ENCODE measurements at places on chromosomes 4 and X.

DNA sequence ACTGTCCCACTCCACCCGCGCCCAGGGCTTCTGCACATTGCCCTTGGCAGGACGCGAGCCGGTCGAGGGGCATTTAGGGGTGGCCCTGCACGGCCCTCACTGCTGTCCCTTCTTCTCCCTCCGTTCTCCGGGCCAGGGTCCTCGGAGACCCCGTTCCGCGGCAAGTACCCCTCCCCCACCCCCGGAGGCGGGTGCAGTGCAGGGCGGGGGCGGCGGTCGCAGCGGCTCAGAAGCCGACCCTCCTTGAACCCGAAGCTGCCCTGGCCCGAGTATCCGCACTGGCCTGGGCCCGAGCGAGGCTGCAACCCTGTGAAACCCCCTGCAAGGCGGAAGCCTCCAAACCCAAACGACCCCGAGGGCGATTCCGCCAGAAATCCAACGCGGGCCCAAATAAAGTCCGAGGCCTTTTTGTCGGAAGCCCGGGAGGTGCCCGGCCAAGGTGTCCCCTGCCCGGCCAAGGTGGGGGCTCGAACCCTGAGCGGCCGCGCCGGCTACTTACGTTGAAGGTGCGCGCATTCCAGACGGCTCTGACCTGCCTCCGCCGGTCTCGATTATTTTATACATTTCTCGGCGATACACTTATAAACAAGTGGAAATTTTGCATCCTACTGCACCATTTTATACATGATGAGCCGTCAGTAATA lies 53.1 kb upstream of the TMEM33 start:
- no peaks in the 10 kb centered on the region for H3K4me1 ChIP-seq
- peaks cover 54% of the 10 kb centered on the region for H3K27me3 ChIP-seq
- H3K27ac ChIP-seq = no peak overlapping the region
- no peak for DNase-seq
- H3K36me3 ChIP-seq = no peaks in the 10 kb centered on the region
- peak overlapping the region; percentile 6 for H3K4me3 ChIP-seq

DNA sequence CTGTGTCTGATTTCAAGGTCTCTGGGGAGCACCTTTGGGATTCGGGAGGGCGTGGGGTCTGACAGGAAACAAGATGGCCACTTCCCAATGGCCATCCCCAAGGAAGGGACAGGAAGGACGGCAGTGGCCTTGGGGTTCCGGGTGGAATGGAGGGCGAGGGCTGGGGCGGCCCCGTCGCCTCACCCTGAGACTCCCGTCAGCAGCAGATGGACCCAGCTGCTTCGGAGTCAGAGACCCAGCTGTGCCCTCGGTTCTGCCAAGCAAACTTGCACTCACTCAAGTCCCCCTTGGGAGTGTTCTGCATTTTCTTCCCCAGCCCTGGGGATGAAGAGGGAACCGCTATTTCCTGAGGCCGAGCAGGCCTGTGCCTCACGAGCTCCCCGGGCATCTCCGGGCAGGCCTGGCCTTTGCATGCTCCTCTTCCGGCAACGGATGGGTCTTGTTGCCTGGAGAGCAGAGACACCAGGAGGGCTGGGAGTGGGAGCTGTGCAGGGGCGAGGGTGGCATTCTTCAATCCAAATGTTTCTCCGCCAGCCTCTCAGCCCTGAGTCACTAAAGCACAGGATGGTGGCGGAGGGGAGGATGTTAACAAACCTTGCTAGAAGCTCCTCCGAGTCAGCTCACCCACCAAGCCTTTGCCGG lies 6.8 kb upstream of the DUSP9 start:
- H3K4me1 ChIP-seq = no peaks in the 10 kb centered on the region
- H3K36me3 ChIP-seq = no peaks in the 10 kb centered on the region
- no peak overlapping the region for H3K4me3 ChIP-seq

- DNase-seq = peak; percentile 27
- H3K27ac ChIP-seq = no peak overlapping the region
- H3K4me1 ChIP-seq = no peaks in the 10 kb centered on the region
- no peak overlapping the region for H3K4me3 ChIP-seq
These were observed 2519.6 kb downstream of the ARAP2 start for GRCh38 chr4:33724685-33725084.

- H3K36me3 ChIP-seq = no peaks in the 10 kb centered on the region
- H3K27ac ChIP-seq = no peak overlapping the region
- no peak overlapping the region for H3K4me3 ChIP-seq
- no peak for DNase-seq
These were observed 14.3 kb downstream of the CT47C1 start for GRCh38 chrX:119087121-119087520.

GRCh38 chr4:140743194-140743931 lies 12.8 kb downstream of the TBC1D9 start:
- no peak overlapping the region for H3K27ac ChIP-seq
- H3K36me3 ChIP-seq = no peaks in the 10 kb centered on the region
- no peaks in the 10 kb centered on the region for H3K27me3 ChIP-seq
- no peaks in the 10 kb centered on the region for H3K4me1 ChIP-seq
- DNase-seq = peak; percentile 54

DNA sequence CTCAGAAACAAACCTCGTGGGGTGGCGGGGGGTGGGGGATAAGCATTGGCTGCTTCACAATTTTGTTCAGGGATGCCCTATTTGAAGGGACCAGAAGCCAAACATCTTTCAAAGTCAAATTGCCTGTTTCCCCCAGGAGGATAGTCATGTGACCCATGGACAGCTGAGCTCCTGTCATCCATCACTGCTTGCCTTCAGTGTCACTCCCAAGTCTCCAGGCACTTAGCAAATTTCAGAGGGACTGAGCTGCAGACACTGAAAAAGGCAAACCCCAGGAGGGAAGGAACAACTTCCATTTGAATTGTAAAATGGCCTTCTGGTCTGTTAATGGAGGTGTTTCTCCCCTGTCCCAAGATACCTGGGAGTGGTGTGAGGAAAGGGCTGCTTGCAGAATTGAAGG lies 73.4 kb downstream of the FRMPD3 start:
- peaks cover 7% of the 10 kb centered on the region for H3K27me3 ChIP-seq
- H3K36me3 ChIP-seq = no peaks in the 10 kb centered on the region
- no peak overlapping the region for H3K4me3 ChIP-seq
- DNase-seq = no peak

DNA sequence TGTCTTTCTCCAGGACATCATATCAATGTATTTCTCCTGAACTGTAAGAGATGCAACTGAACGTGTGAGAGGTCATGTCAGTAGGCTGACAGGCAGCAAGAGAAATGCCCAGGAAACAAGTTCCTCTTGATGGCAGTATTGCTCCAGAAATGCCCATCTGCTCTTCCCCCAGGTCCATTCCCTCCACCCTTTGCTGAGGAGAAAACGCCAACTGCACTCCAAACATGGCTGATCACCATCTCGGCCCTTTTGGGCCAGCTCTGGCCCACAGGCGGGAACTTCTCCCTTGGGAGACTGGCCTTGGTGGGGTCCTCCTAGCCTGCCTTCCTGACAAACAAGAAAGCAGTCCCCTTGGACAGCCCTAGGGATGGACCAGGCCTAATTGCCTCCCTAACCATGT lies 276.5 kb upstream of the AGTR2 start:
- no peak overlapping the region for H3K4me3 ChIP-seq
- H3K27ac ChIP-seq = no peak overlapping the region
- no peaks in the 10 kb centered on the region for H3K36me3 ChIP-seq
- no peaks in the 10 kb centered on the region for H3K27me3 ChIP-seq

DNA sequence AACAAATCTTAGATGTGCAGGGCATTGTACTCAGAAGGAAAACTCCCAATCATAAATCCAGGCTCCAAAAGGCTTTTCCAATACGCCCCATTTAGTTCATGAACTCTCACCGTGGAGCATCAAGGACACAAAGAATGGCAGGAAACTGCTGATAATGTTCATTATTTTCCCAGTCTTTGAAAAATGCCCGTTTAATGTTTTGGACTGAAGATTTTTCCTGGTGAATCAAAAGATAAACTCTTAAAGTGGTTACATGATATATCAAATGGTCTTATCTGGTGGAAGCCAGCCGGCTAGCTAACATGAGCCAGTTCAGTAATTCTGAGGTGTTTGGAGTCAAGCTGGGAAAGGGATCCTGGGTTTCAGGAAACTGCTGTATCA lies 62.1 kb upstream of the AP1S2 start:
- H3K4me1 ChIP-seq = no peaks in the 10 kb centered on the region
- H3K4me3 ChIP-seq = no peak overlapping the region

GRCh38 chr4:8773124-8773931 lies 98.3 kb downstream of the HMX1 start:
- H3K4me3 ChIP-seq = no peak overlapping the region
- H3K27me3 ChIP-seq = no peaks in the 10 kb centered on the region
- H3K4me1 ChIP-seq = no peaks in the 10 kb centered on the region
- no peak overlapping the region for H3K27ac ChIP-seq
- no peak for DNase-seq
- H3K36me3 ChIP-seq = no peaks in the 10 kb centered on the region

DNA sequence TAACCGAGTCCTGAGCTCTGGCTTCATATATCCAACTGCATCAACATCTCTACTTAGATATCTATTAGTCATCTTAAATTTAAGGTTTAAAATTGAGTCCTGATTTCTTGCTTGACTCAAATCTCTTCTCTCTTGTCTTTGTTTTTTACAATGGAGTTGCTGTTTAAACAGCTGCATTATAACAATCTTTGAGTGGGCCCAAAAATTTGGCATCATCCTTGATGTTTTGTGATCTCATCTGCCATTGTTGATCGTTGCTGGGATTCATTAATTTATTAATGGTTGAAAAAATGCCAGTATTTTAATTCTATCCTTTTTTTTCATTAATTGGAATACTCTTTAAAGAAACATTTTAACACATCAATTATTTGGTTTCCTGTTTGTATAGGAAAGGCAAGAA lies 82.2 kb downstream of the STIM2 start:
- no peak overlapping the region for H3K4me3 ChIP-seq
- H3K4me1 ChIP-seq = no peaks in the 10 kb centered on the region
- no peaks in the 10 kb centered on the region for H3K36me3 ChIP-seq

GRCh38 chr4:178414881-178415446 lies 972.7 kb upstream of the AGA start:
- no peak overlapping the region for H3K4me3 ChIP-seq
- H3K27me3 ChIP-seq = no peaks in the 10 kb centered on the region
- no peak for DNase-seq
- no peak overlapping the region for H3K27ac ChIP-seq
- no peaks in the 10 kb centered on the region for H3K4me1 ChIP-seq
- H3K36me3 ChIP-seq = no peaks in the 10 kb centered on the region

- no peaks in the 10 kb centered on the region for H3K36me3 ChIP-seq
- H3K27me3 ChIP-seq = no peaks in the 10 kb centered on the region
- H3K4me3 ChIP-seq = no peak overlapping the region
These were observed 255.3 kb upstream of the PCDH10 start for GRCh38 chr4:132893787-132894186.

DNA sequence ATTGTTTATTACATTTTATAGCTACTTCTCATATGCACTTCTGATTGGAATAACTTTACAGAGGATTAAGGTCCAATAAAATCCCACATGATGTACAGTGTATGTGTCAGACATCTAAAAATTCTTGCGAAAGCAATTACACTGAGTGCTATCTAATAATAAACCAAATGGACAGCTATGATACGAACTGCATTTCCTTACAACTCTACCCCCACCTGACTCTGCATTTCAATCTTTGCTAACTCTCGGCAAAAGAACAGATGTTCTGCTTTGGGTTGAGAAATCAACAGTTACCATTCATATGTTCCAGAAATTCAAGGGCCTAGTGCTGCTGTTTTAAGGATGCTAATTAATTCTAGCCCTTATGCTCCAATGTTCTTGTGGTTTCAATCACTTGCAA lies 287.9 kb upstream of the NOCT start:
- H3K36me3 ChIP-seq = no peaks in the 10 kb centered on the region
- no peak overlapping the region for H3K27ac ChIP-seq
- H3K4me3 ChIP-seq = no peak overlapping the region
- H3K27me3 ChIP-seq = no peaks in the 10 kb centered on the region
- H3K4me1 ChIP-seq = no peaks in the 10 kb centered on the region

DNA sequence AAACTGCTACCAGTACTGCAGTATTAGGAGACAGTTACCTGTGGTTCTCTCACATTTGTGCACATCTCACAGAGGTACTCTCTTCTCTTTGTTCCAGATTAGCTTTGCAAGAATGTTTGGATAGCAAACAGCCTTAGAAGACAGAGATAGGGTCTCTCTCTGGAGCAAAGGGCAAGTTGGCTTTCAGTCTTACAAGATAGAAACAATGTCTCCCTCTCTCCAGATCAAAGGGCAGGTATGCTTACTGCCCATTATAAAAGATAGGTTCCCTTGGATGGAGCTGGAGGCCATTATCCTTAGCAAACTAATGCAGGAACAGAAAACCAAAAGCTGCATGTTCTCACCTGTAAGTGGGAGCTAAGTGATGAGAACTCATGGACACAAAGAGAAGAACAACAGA lies 50.2 kb upstream of the KIT start:
- no peaks in the 10 kb centered on the region for H3K4me1 ChIP-seq
- no peak overlapping the region for H3K27ac ChIP-seq
- no peaks in the 10 kb centered on the region for H3K36me3 ChIP-seq

DNA sequence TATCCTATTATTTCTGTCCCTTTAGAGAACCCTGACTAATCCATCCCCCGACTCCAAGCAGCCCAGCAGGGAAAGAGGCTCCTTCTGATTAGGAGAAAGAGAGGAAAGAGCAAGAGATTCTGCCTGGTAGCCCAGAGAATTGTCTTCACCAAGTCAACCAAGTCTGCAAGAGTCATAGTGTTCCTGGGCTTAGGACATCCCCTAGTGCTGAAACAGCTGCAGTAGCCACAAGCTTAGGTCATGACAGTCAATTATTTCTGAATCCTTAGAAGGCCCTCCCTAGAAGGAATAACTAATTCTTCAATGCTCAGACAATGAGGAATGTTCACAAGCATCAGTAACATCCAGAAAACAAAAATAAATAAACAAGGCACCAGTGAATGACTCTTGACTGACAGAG lies 480.3 kb upstream of the GRIA3 start:
- DNase-seq = peak; percentile 25
- H3K4me1 ChIP-seq = no peaks in the 10 kb centered on the region
- no peaks in the 10 kb centered on the region for H3K36me3 ChIP-seq
- H3K4me3 ChIP-seq = no peak overlapping the region
- no peak overlapping the region for H3K27ac ChIP-seq
